Sigmoid colon (tissue), 7 donors: ENCODE measurements at places on chromosomes 13 and 19. TPM values are rescaled to one million over a fixed set of nuclear protein-coding genes. Genes with fewer than 3 reads are reported as not detected.

The KANK2 gene
- total RNA-seq = 691 TPM

The IL4I1 gene
- 0.28 TPM for total RNA-seq

The RXFP2 gene
- total RNA-seq = not detected

The PRR12 gene
- total RNA-seq = 5.4 TPM

The KLHL1 gene
- total RNA-seq = 0.36 TPM

The ZNF223 gene
- 4.7 TPM for total RNA-seq

The OPA3 gene
- 8.9 TPM for total RNA-seq
